NCI-H226 (cell line): ENCODE measurements at places on chromosomes 11 and 22.

DNA sequence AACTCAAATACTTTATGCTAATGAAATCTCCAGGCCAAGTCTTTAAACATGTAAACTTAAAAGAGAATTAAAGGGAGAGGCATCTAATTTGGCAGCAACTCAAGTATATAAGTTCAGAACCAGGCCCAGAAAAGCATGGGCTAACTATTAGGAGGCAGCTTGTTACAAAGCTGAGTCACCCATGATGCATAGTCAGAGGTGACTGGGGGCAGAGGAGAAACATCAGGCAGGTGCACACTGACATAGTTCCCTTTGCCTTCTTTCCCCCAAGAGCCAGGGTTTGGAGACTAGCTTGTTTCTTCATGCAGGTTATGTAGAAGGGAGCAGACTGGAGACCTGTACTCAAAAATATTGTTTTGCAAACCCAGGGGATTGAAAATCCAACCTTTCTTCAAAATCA is 619.0 kb downstream of the SOX6 start:
- no peak for DNase-seq

DNA sequence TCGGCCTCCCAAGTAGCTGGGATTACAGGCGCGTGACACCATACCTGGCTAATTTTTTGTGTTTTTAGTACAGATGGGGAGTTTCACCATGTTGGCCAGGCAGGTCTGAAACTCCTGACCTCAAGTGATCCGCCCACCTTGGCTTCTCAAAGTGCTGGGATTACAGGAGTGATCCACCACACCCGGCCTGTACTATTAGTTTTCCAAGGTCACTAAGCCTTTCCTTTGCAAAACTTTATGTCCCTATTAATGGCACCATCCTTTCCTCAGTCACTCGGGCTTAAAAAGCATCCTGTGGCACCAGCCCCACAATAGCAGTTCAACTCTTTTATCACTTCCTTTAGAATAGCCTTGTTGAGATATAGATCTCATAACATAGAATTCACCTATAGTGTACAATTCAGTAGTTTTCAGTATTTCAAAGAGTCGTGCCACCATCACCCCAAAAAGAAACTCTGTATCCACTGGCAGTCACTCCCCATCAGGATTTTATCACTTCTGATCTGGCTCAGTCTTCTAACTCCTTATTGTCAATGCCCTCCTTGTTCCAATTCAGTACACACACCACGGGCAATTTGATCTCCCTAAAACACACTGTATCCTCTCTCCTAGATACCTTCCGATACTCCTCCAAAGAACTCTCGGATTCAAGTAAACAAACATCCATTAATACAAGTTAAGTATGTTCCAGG is 921 bp upstream of the BCL2L13 start:
- DNase-seq: no peak

DNA sequence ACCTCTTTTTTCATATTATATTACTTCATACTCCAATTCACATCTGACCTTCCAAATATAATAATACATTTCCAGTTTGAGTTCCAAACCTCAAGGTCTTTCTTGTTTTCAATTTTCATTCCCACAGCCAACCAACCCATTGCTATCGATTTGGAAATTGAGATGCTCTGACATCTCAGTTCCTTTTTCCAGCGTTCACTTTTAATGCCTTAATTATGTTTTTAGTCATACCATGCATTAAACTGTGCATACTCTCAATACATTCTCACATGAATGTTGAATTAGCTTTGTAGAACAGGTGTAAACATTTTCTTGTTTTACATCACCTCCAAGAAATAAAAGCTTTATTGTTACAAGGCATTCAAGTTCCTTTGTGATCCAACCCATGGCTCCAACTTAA is 294.2 kb upstream of the ANO3 start:
- no peak for DNase-seq

GRCh38 chr22:24969560-24970301 is 17.2 kb downstream of the KIAA1671 start:
- no peak for DNase-seq
